Stimulated activated naive CD8-positive, alpha-beta T cell treated with anti-CD3 and anti-CD28 coated beads, Interleukin-15, Interleukin-2, amounts not matched to agents 100 U/mL and 50 U/mL, for 24 hours (primary cell): ENCODE measurements at places on chromosomes 3 and 15.

DNA sequence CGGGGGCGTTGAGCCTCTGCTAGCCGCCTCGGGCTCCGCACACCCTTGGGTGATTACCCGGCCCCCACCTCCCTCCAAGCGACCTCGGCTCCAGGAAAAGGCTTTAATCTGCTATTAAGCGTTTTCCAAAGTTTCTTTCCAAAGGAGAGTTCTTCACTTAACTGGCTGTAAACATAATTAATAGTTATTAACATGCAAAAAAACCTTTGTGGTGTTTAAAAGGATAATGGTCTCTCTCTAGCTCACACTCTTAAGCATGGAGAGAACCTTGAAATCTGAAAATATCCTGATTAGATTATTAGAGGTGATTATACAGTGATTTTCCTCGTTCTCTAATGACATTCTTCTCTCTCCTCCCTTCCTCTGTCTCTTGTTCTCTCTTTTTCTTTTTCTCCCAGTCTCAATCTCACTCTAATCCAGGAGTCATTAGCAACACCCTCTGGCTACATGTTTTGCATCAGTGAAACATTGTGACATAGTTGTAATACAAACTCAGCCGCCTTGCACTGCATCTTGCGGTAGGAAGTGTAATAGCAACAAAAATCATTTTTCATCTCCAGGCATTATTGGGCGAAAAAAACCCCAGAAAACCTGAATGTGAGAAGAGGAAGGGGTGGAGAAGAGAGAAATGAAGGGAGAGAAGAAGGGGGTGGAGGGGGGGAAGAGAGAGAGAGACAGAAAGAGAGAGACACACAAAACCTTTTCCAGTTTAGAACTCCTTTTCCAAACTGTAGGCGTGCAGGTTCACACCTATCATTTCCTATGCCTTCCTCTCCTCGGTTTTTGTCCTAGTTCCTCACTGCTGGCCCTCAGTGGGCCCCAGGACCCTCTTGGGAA is 24.4 kb downstream of the NR2F2 start:
- DNase-seq, result no peak

- DNase-seq, result no peak
These were observed 113.5 kb downstream of the VGLL4 start for GRCh38 chr3:11530153-11530721.

- DNase-seq, result no peak
These were observed 258.5 kb downstream of the KCNMB2 start for GRCh38 chr3:178794711-178795110.

GRCh38 chr3:64816355-64816754 is 128.6 kb upstream of the ADAMTS9 start:
- DNase-seq, result no peak

- no peak for DNase-seq
These were observed 254.3 kb upstream of the TPM1 start for GRCh38 chr15:62788224-62788623.

DNA sequence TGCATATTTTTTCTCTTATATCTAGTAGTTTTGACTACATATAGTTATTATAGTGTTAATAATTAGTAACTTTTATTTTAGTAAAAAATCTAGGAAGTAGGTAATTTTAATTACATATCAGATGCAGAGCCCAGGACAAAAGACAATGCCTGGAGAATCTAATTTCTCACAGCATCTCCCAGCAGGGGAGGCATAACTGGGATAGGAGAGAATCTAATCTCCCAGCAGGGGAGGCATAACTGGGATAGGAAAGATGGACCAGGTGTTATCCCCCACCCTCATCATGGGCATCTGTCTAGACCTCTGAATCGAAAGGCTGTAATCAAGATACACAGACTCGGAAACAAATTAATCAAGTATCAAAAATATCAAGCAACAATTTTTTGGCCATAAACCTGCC is 58.2 kb downstream of the OSTN start:
- DNase-seq, result no peak

DNA sequence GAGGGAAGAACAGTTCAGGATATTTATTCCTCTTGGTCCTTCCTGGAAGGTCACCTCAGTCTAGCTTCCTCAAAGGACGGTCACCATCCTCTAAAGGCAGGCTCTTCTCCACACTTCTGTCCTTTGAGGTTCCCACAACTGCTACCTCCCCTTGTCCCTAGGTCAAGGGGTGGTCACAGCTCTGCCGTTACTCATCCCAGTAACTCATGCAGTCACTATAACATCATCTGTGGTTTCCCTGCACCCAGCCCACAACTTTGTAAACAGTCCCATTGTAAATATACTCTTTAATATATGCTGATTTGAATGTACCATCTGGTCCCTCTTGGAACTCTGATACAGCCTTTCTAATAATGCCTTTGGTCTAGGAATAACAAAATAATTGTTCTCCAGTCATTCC is 887.4 kb downstream of the FHIT start:
- no peak for DNase-seq

GRCh38 chr3:138112362-138112761 is 3.0 kb downstream of the DZIP1L start:
- no peak for DNase-seq

DNA sequence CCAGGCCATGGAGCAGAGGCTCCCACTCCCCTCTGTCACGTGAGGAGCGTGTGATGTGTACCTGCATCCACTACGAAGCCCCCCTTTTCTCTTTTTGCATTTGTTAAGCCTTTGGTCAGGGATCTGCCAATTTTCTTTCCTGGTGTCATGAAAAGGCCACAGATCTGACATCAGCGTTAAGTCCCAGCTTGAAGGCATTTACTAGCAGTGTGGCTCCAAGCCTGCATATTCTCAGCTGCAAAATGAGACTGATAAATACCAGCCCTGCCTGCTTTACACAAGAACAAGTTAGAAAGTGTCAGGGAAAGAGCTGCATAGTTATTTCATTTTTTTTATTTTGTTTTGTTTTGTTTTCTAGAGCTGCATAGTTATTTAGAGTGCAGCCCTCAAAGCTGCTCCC is 2.3 kb upstream of the ANKRD63 start:
- DNase-seq, result no peak

- no peak for DNase-seq
These were observed 527.6 kb downstream of the DIPK2A start for GRCh38 chr3:144499001-144499930.

DNA sequence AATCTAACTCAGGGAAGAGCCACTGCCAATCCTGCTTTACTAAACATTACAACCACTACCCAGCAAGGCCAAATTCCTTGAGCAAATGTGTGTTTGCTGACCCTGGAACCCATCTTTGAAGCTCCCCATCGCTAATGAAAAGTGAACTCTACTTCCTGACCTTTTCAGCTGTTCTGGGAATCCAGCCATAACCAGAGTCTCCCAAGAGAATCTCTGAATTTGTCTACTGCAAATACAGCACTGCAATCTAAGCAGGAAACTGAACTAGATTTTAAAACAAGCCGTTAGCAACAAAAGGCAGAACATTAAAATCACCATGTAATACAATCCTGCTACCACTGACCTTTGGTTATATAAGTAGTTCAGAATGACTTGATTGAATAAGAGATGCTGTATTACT is 309.2 kb downstream of the MAGI1 start:
- DNase-seq, result no peak

- no peak for DNase-seq
These were observed 52.9 kb downstream of the TLNRD1 start for GRCh38 chr15:81053621-81054020.

DNA sequence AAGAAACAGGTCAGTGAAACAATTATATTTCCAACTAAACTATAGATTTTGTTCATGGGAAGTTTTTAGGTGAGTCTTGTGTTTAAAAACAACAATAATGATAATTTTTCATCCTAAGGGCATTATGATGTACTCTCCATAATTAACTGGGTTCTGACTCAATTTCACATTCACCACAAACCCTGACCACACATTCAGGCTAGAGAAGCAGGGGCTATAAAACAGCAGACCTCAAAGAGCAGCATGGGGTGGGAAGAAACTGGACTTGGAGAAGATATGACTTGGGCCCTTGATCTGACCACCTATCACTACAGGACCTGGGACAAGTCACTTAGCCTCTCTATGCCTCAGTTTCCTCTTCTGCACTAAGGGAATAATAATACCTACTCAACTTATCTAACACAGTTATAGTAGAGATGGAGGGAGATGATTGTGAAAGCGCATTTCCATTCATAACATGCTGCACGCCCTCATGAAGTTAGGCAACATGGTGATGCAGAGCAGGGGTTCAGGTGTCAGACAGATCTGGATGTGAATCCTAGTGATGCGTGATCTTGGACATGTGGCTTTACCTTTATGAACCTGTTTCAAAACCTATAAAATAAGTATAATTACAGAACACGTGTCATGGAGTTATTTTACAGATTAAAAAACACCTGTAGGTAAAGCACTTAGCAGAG is 63.0 kb upstream of the ACP3 start:
- DNase-seq, result no peak

- no peak for DNase-seq
These were observed 82.5 kb upstream of the DCBLD2 start for GRCh38 chr3:98984024-98984423.

DNA sequence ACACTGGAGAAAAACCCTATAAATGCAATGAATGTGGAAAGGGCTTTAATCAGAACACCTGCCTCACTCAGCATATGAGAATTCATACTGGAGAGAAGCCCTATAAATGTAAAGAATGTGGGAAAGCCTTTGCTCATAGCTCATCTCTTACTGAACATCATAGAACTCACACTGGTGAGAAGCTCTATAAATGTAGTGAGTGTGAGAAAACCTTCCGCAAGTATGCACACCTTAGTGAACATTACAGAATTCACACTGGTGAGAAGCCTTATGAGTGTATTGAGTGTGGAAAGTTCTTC is 7.4 kb upstream of the ZNF501 start:
- DNase-seq, result no peak

- no peak for DNase-seq
These were observed 176.4 kb upstream of the UBE2E1 start for GRCh38 chr3:23629181-23629894.

GRCh38 chr3:13236557-13237173 is 163.4 kb upstream of the IQSEC1 start:
- DNase-seq, result no peak

GRCh38 chr3:149450281-149450680 is 24.2 kb upstream of the TM4SF4 start:
- no peak for DNase-seq

GRCh38 chr3:61637088-61638051 is 76.0 kb downstream of the PTPRG start:
- DNase-seq, result no peak

DNA sequence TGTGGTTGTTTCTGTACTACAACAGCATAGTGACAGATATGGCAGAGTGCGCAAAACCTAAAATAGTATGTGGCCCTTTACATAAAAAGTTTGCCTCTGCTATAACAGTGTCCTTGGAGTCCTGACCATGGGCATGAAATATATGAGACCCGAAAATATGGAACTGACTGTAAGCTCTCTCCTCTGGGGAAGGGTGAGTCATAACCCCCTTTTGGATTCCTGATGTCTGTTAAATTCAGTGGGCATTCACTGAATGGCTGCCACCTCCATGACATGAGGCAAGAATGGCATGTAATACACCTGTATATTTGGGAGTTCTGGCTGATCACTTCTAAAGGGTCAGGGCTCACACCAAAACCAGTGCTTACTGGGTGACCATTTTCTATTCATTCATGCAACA is 6.1 kb downstream of the TBC1D2B start:
- no peak for DNase-seq

- no peak for DNase-seq
These were observed at the start of gene CLRN1 for GRCh38 chr3:150972366-150973071. TSS of gene CLRN1 (minus strand) at chr3:150972727. CDS start at chr3:150972708, 19 bp downstream.

GRCh38 chr3:13353936-13354542 is 66.1 kb downstream of the NUP210 start:
- no peak for DNase-seq

DNA sequence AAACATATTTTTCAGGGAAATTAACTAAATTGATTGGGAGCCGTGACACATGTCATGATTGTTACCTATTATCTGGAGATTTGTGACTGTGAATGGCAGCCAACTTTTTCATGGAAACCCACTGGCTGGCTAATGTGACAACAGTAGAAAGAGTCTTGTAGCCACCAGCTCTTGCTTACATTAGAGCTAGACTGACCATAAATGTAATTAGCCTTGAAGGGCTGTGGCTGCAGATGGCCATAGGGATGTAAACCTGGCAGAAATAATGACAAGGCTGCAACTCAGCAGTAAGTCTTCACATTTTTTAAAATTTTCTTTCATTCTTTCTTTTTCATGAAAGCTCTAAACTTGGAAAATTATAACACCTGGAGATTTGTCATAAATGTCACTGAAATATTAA is 168.2 kb upstream of the ROBO2 start:
- DNase-seq, result no peak

DNA sequence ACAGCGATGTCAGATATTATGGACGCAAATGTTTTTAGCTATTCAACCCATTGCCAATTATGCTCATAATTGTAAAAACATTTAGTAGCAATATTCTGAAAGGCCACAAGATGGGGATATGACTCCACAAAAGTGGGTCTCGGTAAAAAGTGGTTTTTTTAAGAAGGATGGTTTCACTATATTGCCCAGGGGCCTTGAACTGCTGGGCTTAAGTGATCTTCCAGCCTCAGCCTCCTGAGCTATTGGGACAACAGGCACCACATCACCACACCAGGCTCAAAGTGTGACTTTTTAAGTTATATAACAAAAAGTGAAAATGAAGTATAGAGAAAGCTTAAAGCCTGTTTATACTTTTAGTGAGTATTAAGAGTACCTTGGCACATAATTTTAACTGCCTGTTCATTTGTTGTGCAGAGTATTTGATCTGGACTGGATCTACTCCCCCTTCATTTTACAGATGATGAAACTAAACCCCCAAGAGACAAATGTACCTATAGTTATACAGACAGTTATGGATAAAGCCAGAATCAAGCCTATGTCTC is 9.4 kb downstream of the NAA50 start:
- DNase-seq, result no peak

DNA sequence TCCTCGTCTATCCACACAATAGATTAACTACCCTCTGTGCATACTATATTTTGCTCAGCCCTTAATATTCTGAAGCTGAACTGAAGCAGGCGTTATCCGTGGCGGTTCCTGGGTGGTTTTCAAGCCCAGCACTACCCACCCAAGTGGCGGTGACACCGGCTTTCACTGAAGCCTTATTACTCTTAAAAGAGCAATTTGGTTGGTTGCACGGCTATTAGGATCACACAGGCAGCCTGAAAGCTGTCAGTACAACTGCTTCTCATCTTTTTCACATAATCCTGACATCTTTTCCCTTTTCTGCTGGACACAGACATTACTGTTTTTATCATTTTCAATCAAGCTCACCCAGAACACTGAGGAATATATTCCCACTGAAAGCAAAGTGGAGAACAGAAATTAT is 525.3 kb upstream of the ZNF717 start:
- no peak for DNase-seq

GRCh38 chr3:131018970-131019369 is 7.7 kb downstream of the ASTE1 start:
- DNase-seq, result no peak
